Cardiac fibroblast (primary cell): ENCODE measurements at places on chromosomes 2 and 18.

- no peak for DNase-seq
Observed at GRCh38 chr2:64284751-64285150, 140.5 kb upstream of the PELI1 start.

GRCh38 chr18:59402432-59403090, 43.5 kb upstream of the LMAN1 start:
- DNase-seq, result peak; percentile 75

DNA sequence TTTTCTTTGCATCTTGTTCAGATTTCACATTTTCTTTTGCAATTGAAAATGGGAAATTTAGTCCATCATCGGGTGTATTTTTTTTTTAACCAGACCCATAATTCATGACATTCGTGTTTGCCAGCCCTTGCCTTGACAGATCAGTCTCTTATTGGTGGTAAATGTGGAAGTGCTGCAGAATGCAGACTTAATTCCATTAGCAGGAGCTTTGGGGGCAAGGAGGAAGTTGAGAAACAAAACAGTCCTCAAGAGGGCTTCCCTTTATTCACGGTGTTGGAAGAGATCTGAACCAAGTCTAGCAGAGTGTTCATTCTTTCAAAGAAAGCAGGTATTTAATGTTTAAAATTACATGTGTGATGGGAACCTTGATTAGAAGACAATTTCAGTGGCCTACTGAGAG, 16.6 kb upstream of the RPE start:
- DNase-seq, result no peak

DNA sequence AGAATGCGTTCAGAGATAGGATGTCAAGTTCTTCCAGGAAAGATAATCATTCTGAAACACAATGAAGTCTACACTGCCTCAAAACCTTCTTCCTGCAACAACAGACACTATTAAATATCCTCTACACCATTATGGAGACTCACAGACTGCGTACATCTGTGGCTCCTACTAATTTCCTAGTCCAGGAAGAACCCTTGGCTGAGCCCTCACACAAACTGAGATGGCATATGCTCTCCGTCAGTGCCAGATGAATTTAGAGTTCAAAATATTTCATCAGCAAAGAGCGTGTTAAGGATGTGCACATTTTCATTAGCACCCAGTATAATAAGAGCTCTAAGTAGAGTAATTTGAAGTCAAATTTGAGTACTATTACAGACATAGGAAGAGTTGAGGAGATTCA, 117.2 kb downstream of the TCF4 start:
- DNase-seq, result no peak

- peak; percentile 64 for DNase-seq
Observed at GRCh38 chr18:42078711-42079110, 123.7 kb downstream of the PIK3C3 start.

- DNase-seq, result peak; percentile 69
Observed at GRCh38 chr18:49728542-49728941, 84.8 kb downstream of the ACAA2 start.

GRCh38 chr2:130344578-130344977, 1.9 kb downstream of the IMP4 start:
- no peak for DNase-seq

DNA sequence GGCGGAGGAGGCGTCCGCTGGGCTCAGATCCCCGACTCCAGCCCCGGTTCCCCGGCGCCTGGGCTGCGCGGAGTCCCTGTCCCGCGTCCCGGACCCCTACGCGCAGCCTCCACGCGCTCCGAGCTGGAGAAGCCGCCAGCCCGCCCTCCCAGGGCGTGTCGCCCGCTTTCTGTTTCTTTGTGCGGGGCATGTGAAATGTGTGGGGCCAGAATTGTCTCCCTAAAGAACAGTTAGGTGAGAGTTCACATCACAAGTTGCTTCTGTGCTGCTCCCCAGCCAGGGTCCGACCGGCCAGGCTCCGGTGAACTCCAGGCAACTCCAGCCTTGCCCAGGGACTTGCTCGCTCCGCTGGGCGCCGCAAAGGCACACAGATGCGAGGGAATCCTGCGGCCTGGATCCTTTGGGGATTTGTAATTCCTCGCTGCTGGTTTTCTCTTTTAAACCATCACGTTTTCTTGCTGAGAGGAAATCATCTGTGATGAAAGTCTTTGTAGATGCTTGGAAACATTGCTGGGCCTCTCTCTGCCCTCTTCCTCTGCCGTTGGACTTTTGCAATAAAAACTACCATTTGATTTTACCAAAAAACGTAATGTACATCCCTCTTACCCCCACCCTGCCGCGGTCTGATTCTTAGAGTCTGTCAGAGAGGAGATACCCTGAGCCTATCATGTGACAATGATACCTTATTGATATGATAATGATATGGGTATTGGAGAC, 631 bp downstream of the GYPC start:
- DNase-seq, result peak; percentile 55

- DNase-seq, result no peak
Observed at GRCh38 chr18:42245137-42245536, 290.1 kb downstream of the PIK3C3 start.

GRCh38 chr2:224764565-224765236, 48.5 kb upstream of the CCDC195 start:
- no peak for DNase-seq

GRCh38 chr2:97728091-97728731, 14.8 kb downstream of the ZAP70 start:
- peak; percentile 54 for DNase-seq

- no peak for DNase-seq
Observed at GRCh38 chr2:47690132-47690531, 92.8 kb upstream of the MSH6 start.

DNA sequence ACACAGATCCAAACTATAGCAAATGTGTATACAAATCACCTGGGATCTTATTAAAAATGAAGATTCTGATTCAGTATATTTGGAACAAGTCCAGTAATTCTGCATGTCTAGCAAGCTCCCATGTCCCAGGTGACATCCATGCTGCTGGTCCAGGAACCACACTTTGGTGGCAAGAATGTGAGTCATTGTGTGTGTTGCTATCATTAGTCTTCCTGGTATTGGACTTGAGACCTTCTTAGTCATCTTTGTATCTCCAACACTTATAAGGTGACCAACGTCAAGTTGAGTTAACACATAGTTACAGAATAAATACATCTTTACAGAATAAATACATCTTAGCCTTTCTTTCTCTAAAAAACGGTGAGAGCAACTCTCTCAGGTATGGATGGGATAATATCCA, 107.9 kb upstream of the NDUFV2 start:
- DNase-seq, result no peak

DNA sequence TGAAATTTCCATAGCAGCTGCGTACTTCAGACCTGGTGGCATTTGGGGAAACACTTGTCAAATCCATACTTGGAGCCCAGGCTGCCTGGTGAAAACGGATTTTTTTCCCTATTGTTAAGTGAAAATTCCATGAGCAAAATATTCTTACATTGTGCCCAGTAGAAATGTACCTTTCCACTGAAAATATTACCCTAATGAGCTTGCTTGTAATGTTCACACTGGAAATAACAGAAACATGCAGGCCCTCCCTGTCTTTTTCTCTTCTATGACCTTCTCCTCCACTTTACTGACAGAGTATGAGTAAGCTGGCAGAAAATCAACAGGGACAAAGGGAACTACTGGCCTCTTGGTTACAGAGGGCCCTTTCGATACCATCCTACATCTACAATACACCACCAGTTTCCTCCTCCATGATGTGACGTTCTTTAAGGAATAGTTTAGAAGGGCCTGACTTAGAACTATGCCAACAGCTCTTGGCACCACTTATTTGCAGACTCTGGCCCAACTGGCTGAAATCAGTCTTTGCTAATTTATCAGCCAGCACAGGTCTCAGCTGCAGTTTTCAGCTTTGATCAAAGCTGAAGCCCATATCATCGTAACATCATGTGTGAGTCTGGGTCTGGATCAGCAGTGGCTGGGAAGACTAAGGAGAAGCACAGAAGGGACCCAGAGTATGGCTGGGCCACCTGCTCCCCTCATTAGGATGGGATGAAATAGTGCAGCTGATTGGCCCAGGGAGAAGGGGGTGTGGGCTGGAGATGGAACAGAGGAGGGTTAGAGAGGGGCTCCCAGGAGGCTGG, 272.2 kb upstream of the ID2 start:
- DNase-seq, result no peak

DNA sequence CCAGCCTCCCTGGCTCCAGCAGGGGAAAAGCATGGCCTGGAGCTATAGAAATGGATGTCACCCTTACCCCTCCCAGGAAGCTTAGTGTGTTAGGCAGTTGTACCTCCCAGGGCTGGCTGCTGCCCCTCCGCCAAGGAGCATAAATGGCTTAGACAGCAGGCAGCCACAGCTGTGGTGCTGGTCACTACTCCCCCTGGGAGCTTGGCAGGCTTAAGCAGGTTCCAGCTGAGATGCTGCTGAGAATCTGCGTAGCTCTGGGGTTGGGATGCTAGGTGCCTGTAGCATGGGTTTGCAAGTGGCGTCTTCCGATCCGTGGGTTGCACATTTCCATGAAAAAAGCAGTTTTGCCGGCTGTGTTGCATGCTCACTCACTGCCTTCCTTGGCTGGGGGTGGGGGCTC, 369.7 kb downstream of the CTNNA2 start:
- no peak for DNase-seq

GRCh38 chr2:220310451-220310861, 683.0 kb downstream of the SLC4A3 start:
- no peak for DNase-seq

DNA sequence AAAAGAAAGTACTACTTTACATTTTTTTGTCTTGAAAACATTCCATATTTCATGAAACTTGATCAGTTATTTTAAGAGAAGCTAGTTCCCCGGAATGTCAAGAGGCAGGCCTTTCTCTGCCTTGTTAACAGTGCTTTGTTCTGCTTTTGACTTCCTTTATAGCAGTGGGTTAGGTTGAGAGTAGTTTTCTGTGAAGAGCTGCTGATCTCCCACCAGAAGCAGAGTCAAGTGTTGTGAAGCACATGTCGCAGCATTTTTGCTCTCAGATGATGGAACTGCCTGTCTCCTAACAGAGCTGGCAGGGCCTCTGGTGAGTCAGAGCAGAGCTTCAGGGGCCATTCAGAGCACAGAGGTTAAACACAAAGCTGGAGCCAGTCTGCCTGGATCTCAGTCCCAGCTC, 871.8 kb downstream of the SLC4A3 start:
- DNase-seq, result peak; percentile 54

GRCh38 chr18:78549971-78550370, 429.6 kb upstream of the SALL3 start:
- DNase-seq, result no peak

GRCh38 chr2:149415086-149415485, 84.7 kb downstream of the LYPD6 start:
- no peak for DNase-seq

GRCh38 chr18:34928088-34928753, 113.0 kb upstream of the MAPRE2 start:
- DNase-seq, result no peak

GRCh38 chr2:54428108-54428831, 27.9 kb upstream of the SPTBN1 start:
- DNase-seq, result peak; percentile 52

DNA sequence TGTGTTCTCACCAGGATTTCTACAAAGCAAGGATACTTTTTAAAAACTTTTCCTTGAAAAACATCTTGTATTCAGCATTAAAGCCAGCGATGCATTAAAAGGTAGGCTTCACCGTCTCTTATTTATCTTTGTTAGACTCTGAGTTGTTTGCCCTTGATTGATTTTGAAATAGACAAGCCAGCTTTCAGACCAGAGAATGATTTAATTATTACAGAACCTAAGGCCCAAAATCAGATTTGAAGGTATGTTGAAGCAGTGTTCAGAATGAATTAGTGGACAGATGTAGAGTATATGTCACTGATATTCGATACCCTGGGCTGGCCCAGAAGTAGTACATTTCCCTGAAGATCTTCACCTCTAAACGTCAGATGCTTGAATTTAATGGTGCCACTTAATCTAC, 136.4 kb downstream of the THSD7B start:
- DNase-seq, result no peak

GRCh38 chr2:196291873-196292800, 120.8 kb upstream of the STK17B start:
- no peak for DNase-seq

DNA sequence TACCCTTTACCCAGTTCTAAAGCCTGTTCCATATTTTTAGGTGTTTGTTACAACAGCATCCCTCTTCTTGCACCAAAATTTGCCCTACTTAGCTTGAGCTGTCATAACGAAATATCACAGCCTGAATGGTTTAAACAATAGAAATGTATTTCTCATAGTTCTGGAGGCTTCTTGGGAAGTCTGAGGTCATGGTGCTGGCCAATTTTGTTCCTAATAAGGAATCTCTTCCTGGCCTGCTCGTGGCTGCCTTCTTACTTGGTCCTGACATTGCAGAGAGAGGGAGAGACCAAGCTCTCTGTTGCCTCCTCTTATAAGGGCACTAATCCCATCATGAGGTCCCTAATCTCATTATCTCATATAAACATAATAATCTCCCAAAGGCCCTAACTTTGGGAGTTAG, 267.8 kb downstream of the PID1 start:
- peak; percentile 74 for DNase-seq

- DNase-seq, result no peak
Observed at GRCh38 chr2:192536922-192537624, 342.3 kb upstream of the TMEFF2 start.

GRCh38 chr2:224263571-224264043, 138.3 kb downstream of the FAM124B start:
- DNase-seq, result peak; percentile 48

DNA sequence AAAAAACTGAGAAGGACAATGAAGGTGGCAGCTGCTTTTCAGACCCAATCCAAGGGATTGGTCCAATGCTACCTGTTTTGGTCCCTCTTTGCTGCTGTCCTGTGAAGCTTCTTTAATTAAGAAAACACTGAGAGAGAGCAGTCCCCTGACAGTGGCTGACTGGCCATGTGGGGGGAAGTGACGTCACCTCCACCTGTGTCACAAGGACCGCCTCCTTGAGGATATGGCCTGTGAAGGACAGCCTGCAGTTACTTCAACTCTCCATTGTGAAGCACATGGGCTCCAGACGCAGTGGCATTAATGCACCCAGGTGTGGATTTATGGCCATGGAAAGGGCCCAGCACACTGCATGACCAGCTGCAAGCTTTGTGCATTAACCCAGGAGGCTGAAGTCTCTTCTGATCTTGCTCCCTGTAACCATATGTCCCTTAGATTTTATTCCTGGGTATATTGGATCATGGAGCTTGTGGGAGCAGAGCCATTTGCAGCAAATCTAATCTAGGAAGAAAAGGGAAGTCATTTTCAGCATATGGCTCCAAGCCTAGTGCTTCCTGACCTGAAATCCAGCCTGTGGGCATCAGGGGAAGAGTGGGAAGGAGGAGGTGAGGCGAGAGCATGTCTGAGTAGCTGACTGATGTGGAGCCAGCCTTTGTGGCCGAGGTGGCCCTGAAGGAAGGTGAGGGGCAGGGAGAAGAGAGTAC, 32.2 kb downstream of the KIF5C start:
- DNase-seq, result no peak
